ENCODE measurements at places on chromosomes 11 and 22. TPM values are rescaled to one million over a fixed set of nuclear protein-coding genes. Genes with fewer than 3 reads are reported as not detected.

DEPDC7 gene
- total RNA-seq = 2.4 TPM

AMPD3 gene
- total RNA-seq = 21.6 TPM

DNA sequence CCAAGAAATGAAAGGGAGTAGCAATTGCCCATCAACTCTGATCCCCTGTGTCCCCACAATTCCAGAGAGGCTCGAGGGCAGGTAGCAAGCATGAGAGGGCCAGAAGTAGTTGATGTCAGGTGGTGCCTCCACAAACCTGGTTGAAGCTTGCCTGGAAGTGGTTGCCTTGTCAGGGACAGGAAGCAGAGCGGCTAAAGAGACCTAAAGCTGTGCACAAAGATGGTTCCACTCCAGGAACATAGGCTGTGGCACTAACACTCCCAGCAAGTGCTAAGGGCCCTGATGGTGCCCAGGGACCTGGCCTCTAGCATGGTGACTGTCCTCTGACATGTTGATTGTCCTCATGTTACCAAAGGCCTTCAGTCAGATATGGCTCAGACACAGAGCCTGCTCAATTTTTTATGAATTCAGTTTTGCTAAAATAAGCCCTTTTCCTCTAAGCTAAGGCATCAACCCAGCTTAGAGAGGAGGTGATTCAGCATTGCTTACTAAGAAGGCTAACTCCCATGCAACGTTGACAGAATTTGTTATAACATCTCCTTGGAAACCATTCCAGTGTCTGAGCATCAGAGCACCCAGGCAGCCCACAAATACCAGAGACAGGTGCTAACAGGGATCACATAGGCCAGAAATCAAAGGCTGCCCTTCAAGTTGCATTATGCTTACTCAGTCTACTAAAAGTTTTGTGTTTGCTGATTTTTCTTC is 196.3 kb upstream of the ARHGAP20 start:
- peaks cover 20% of the 10 kb centered on the region for H3K4me1 ChIP-seq
- no peaks in the 10 kb centered on the region for H3K36me3 ChIP-seq
- DNase-seq = no peak
- H3K27me3 ChIP-seq = no peaks in the 10 kb centered on the region
- no peak overlapping the region for H3K4me3 ChIP-seq
- H3K27ac ChIP-seq = no peak overlapping the region

DNA sequence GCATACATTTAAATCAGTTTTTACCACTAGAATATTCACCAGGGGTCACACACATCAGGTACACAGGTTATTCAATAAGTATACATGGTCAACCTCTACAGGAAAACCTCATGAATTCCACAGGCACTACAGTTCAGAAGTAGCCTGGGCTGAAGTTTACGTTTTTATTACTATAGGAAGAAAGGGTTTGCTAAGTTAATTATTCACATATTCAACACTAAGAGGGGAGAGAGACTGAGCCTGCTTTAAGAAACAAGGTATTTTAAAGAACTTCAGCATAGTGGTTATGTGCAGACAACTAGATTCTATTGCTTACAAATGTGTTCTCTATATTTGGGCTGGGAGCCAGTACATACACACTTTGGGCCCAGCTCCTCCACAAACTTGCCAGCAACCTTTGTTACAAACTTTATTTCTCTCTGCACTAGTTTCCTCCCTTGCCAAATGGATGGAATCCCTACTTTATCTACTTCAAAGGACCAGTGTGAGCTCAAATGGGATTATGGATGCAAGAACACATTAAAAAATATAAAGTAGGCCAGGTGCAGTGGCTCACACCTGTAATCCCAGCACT is 31.9 kb downstream of the IL18BP start:
- H3K4me3 ChIP-seq = no peak overlapping the region
- no peaks in the 10 kb centered on the region for H3K27me3 ChIP-seq

TOMT gene
- total RNA-seq = not detected

DNA sequence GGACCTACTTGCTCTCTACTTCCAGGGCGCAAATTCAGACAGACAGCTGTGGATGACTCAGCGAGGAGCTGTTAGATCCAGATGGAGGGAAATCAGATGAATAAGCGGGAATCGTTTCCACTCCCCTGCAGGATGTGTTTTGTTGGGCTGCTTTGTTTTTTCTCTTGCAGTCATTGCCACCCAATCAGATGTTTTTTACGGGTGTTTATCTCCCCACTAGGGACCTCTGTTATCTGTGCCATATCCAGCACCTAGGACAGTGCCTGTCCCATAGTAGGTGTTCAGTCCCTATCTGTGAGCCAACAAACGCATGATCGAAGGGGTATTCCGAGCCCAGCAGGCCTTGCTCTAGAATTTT is 51.1 kb upstream of the PARVG start:
- DNase-seq = no peak
- no peak overlapping the region for H3K4me3 ChIP-seq
- no peaks in the 10 kb centered on the region for H3K4me1 ChIP-seq
